ENCODE measurements at places on chromosomes 3 and 15. TPM values are rescaled to one million over a fixed set of nuclear protein-coding genes. Genes with fewer than 3 reads are reported as not detected.

The GREM1 gene
- 181 TPM for total RNA-seq

The ITIH4 gene
- not detected for total RNA-seq

- DNase-seq = peak; percentile 6
These were observed 286.0 kb upstream of the SUCLG2 start for GRCh38 chr3:67940210-67940952.

The PLSCR2 gene
- total RNA-seq = not detected

GRCh38 chr3:29486096-29486495 is 205.2 kb downstream of the RBMS3 start:
- peak; percentile 92 for DNase-seq

- no peak for DNase-seq
These were observed 1091.9 kb downstream of the NSUN3 start for GRCh38 chr3:95154766-95155165.

The NTRK3 gene
- total RNA-seq = 19.6 TPM

DNA sequence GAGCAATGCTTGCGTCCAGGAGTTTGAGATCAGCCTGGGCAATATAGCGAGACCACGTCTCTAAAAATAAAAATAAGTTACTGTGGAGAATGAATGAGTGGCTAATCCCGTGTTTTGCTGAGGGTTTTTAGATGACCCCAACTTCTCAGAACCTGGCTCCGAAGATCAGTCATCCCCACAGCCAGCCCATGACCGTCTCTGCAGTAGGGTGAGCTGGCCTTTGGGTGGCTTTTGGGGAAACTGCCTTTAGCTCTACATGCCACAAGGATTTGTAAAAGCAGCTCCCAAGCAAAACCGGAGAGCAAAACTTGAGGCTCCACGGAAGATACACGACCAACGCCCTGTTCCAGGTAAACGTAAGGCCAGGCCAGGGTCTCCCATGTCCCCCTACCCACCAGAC is 39.2 kb upstream of the TFRC start:
- DNase-seq = no peak

DNA sequence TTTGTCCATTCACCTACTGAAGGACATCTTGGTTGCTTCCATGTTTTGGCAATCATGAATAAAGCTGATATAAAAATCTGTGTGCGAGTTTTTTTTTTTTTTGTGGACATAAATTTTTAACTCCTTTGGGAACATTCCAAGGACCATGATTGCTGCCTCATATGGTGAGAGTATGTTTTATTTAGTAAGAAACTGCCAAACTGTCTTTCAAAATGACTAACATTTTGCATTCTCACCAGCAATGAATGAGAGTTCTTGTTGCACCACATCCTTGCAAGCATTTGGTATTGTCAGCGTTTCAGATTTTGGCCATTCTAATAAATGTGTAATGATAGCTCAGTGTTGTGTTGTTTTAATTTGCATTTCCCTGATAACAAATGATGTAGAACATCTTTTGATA is 12.7 kb downstream of the TMEM108 start:
- no peak for DNase-seq

GRCh38 chr3:38173834-38174418 is 8.6 kb downstream of the OXSR1 start:
- DNase-seq = no peak

DNA sequence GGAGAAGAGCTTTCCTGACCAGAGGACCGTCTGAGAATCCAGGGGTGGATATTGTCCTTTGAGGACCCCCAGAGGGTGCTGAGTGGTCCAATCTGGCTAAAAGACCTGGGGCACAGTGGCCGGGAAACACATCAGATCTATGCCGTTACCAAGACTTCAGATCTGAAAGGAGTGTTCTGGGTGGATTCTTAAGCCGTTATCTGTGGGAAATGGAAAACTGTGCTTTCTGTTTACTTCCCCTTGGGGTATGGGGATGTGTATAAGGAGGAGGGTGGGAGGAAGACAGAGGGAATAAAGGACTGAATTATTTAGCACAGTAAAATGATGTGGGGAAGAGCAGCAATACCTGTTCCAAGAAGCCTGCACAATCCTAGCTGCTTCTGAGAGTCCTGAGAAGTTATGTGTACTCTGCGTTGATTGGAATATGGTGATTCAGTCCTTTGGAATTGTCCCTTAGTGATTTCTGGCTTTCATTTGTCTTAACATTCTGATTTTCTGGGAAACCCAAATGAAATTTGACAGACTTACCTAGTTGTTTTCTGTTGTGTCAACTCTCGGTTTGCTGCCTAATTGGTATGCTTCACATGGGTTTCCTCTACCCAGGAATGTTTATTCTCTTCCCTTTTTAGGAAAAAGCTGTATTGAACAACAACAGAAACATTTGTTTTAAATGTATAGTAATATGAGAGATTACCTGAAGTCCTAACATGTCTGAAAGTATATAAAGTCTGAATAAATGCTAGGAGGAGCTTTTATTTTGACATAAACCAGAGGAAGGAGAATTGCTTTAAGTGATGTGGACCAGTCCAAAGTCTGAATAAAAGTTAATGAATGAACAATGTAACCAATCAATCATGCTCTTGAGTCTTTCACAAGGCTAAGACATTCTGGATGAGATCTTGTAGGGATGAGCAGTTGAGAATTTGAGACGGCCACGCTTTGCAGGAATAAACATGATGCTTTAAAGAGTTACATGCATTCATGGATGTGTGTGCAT is 427.1 kb upstream of the C2CD4B start:
- DNase-seq = peak; percentile 53

DNA sequence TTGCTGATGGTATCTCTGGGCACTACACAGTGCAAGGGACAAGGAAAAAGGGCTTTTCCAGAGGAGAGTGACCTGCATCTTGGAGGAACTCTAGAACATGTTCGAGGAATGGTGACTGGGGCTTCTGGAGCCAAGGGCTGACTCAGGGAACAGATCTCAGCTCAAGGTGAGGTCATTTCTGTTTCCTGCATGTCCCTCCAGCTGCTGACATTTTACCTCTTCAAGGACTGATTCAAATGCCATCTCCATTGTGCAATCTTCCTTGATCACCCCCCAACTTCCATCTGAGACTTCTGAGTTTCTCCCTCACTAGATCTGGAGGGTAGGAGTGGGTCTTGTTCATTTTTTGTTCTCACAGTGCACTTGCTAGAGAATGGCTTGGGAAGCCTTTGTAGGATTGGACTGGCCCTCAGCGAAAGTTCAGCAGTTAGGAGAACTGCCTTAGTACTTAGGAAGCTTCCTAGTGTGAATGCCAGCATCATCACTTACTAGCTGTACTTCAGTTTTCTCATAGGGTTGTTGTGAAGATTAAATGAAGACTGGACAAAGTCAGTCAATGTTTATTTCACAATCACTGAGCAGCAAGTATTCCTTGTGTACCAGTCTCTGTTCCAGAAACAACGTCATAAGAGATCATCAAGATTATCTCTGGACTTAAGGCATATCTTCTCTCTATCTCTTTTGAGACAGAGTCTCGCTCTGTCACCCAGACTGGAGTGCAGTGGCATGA is 2.6 kb upstream of the IDH3A start:
- DNase-seq = no peak

The COL6A5 gene
- total RNA-seq = not detected

- DNase-seq = no peak
These were observed 25.3 kb downstream of the PLD1 start for GRCh38 chr3:171784937-171785336.

The CPA3 gene
- 0.18 TPM for total RNA-seq

DNA sequence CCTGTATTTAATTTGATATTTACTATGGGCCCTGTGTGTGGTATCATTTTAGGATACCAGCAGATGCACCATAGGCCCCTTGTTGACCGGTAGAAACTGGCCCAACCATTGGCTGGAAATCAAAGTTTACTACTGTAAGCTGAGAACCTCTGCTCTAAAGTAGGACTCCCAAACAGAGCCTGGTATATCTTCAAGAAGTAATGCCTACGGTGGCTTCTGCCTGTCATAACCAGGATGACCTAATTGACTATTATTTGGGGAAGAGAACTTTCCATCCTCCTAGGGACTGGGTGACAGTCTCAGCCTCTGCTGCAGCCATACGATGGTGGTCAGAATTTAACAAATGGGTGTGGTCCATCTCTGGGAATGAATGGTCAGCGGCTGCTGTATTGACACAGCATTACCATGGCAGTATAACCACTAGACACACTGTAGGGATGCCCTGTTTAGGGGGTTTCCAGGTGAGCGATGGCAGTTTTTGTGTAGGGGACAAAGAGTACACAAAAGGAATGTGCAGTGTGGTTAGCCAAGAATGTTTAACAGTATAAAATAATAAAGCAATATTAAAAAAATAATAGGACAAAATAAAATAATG is 37.3 kb downstream of the RARB start:
- DNase-seq = no peak

DNA sequence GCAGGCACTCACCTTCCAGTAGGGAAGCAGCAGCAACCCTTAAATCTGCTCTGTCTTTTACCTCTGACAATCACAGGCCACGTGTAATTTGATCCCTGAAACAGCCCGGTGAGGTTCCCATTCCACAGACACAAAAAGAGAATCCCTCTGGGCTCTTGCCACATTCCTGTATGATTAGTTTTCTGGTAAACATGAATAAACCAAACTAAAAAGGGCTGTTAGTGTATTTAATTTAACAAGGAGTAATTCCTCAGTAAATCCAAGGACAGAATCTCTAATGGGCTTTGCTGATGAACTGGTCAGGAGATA is 186.9 kb downstream of the FAM43A start:
- peak; percentile 66 for DNase-seq

DNA sequence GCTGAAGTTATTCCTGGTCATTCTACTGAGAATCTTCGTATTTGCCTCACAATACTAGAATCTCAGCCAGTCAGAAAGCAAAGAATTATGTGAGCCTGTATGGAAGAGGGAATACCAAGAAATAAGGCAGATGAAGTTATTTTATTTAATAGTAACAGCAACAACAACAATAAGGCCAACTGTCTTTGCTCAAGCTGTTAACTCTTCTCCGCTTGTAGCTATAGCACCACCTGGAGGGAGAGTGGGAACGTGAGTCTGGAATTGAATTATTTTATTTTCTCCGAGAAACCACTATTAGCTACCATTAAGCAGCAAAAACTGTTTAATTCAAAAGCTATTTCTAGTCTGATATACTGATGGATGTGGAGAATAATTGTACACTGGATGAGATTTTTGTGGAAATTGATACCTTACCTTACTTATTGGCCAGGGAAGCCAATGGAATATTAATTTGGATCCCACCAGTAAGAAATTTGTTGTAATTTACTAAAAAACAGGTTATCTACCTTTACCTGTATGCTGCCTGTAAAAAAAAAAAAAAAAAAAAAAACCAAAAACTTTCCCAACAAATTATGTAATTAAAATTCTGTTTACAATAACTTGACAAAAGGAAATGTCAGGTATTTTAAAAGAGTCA is 50.1 kb downstream of the CALML4 start:
- peak; percentile 84 for DNase-seq
